Uterus (tissue), 4 donors: ENCODE measurements at places on chromosomes 1 and 21. TPM values are rescaled to one million over a fixed set of nuclear protein-coding genes. Genes with fewer than 3 reads are reported as not detected.

GRCh38 chr1:101293461-101294051, 56.7 kb downstream of the S1PR1 start:
- H3K36me3 ChIP-seq = no peaks in the 10 kb centered on the region
- H3K27me3 ChIP-seq = no peaks in the 10 kb centered on the region
- no peak overlapping the region for H3K27ac ChIP-seq
- no peaks in the 10 kb centered on the region for H3K4me1 ChIP-seq
- no peak overlapping the region for H3K4me3 ChIP-seq

GRCh38 chr1:51101976-51102375, at the start of gene C1orf185:
C1orf185 (plus strand) TSS chr1:51102228; CDS start chr1:51102234, 6 bp downstream.
- no peak within 1 kb of the TSS for H3K4me3 ChIP-seq
- H3K36me3 ChIP-seq = no peaks in the 10 kb centered on the region
- no peak within 1 kb of the TSS for H3K27ac ChIP-seq
- no peaks in the 10 kb centered on the region for H3K4me1 ChIP-seq
- no peak for DNase-seq
- no peaks in the 10 kb centered on the region for H3K27me3 ChIP-seq

CA14 gene
- total RNA-seq = not detected

GRCh38 chr1:8031176-8031785, 5.2 kb upstream of the ERRFI1 start:
- H3K27me3 ChIP-seq = no peaks in the 10 kb centered on the region
- H3K4me1 ChIP-seq = no peaks in the 10 kb centered on the region
- no peaks in the 10 kb centered on the region for H3K36me3 ChIP-seq
- DNase-seq = no peak
- H3K27ac ChIP-seq = no peak overlapping the region
- no peak overlapping the region for H3K4me3 ChIP-seq

FCN3 gene
- total RNA-seq = 2.4 TPM

- no peak overlapping the region for H3K4me3 ChIP-seq
- H3K4me1 ChIP-seq = no peaks in the 10 kb centered on the region
- no peaks in the 10 kb centered on the region for H3K36me3 ChIP-seq
- H3K27ac ChIP-seq = no peak overlapping the region
Observed at GRCh38 chr1:98672189-98672588, 10.7 kb downstream of the SNX7 start.

- no peak overlapping the region for H3K27ac ChIP-seq
- no peaks in the 10 kb centered on the region for H3K27me3 ChIP-seq
- H3K36me3 ChIP-seq = no peaks in the 10 kb centered on the region
- no peak for DNase-seq
Observed at GRCh38 chr1:247324204-247324787, 7.4 kb downstream of the ZNF496 start.

DNA sequence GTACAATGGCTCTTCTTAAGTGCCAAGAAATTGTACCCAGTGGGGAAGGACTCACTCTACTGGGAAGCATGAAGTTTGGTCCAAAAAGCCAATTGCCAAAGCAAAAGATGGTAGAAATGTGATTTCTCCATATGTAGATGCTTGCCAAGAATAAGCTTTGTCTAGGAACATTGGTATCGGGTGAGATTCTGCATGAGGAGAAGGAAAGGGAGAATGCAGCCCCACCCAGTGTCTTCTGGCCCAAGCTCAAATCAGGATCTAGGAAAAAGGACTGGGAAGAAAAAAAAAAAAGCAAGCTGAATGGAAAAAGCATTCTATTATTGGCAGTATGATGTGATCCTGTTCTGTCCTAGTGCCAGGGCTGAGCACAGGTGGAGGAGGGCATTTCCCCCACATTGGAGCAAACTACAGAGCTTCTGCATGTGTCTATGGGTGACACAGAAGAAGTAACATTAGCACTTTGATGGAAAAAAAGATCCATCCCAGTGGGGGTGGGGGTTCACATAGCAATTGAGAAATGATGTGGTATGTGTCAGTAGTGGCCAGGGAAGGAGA, 226.6 kb downstream of the KCNH1 start:
- no peaks in the 10 kb centered on the region for H3K36me3 ChIP-seq
- no peak overlapping the region for H3K27ac ChIP-seq
- DNase-seq = no peak
- H3K4me3 ChIP-seq = no peak overlapping the region
- H3K27me3 ChIP-seq = no peaks in the 10 kb centered on the region
- H3K4me1 ChIP-seq = no peaks in the 10 kb centered on the region

DNA sequence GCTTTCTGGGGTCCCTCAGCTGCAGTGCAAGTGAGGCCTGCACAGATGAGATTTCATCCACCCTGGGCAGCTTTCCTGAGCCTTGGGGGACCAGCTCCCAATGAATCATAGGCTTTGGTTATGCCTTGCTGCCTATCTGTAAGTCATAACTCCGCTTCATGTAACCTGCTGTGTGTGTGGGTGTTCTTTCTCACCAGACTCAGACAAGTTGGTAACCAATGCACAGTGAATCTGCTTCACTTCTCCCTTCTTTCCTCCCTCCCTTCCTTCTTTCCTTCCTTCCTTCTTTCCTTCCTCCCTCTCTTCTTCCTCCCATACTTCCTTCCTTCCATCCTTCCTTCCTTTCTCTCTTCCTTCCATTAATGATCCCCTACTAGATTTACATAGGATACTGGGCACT, 34.4 kb upstream of the PSMB2 start:
- no peak overlapping the region for H3K4me3 ChIP-seq
- no peaks in the 10 kb centered on the region for H3K4me1 ChIP-seq
- H3K27me3 ChIP-seq = no peaks in the 10 kb centered on the region
- no peak overlapping the region for H3K27ac ChIP-seq
- no peak for DNase-seq

SYTL1 gene
- not detected for total RNA-seq
